ENCODE measurements at places on chromosomes 7 and 10.

GRCh38 chr10:113456741-113457140 lies 96.1 kb upstream of the HABP2 start:
- no peak for DNase-seq

GRCh38 chr7:13327669-13328068 lies 640.2 kb downstream of the ARL4A start:
- no peak for DNase-seq

DNA sequence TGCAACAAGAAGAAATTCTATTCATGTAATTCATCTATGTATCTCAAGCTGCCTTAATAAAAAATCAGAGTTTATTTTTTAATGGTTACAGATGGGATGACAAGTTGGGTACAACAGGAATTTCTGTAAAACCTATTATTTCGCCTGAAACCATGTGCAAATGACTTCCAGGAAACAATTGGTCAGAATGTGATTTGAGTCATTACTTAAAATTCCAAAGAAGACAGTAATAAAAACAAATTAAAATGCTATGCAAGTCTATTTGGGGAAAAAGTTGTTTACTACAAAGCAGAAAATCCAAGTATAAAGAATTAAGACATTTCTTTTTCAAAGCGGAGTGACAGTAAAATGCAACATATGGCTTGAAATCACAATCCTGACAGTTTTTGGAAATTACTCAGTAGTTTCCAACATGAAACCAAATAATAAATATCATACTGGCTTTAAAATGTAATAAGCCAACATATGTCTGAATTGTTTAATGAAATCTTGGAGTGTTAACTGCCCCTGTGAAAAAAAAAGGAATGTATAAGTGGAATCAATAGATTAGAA lies 41.5 kb upstream of the SEMA3C start:
- DNase-seq = no peak

DNA sequence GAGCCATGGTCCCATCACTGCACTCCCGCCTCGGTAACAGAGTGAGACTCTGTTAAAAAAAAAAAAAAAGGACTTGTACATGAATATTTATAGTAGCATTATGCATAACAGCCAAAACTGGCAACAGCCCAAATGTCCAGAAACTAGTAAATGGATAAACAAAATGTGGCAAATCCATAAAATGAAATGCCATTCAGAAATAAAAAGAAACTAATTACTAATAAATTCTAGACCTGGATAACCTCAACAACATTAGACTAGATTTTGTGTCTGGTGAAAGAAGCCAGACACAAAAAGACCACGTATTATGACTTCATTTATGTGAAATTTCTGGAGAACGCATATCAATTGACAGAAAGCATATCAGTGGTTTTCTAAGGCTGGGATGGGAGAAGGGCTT lies 74.5 kb downstream of the HPSE2 start:
- no peak for DNase-seq

DNA sequence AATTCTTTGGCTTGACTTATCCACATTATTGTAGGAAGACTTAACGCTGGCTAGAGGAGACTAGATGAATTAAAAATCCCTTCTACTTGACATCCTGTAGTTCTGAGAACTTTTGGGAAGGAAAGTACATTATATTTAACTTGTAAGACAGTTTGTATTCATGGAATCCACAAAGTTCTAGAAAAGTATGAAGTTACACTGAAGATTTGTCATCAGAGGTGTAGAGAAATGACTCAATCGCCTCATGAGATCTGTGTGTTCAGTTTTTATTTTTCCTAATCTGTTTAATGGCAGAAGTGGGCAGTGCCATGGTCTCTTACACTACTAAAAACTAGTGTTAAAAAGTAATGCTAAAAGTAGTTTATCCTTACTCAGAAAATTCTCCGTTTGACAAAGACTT lies 89.1 kb upstream of the SMIM30 start:
- no peak for DNase-seq

GRCh38 chr7:41148521-41148951 lies 554.4 kb downstream of the INHBA start:
- DNase-seq = no peak

DNA sequence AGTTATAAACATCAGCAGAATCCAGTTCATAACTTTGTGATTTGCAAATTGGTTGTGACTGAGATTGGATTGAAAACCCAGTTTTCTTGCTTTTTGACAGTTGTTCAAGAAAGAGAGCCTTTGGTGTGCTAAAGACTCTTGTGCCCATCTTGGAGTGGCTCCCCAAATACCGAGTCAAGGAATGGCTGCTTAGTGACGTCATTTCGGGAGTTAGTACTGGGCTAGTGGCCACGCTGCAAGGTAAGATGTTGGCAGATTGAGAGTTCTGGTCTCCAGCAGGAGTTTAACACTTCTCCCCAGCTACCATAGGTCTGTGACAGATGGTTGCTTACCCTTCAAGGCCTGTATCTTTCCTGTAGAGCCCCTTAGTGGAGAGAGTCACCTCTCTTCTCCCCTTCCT lies 2.6 kb downstream of the SLC26A4 start:
- no peak for DNase-seq

DNA sequence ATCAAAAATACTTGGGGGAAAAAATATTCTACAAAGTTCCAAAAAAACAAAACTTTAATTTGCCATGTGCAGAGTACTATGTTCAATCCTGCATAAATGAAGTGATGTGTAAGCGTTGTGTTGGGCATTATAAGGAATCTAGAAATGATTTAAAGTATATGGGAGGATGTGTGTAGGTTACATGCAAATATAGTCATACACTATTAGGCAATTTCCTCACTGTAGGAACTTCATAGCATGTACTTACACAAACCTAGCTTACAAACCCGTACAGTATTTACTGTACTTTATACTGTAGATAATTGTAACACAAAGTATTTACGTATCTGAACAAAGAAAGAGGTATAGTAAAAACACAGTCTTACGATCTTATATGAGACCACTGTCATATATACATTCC lies 72.3 kb downstream of the NRBF2 start:
- DNase-seq = no peak

All from cerebellar cortex (tissue), 1 donor.